ENCODE measurements at places on chromosomes 1 and 21.

DNA sequence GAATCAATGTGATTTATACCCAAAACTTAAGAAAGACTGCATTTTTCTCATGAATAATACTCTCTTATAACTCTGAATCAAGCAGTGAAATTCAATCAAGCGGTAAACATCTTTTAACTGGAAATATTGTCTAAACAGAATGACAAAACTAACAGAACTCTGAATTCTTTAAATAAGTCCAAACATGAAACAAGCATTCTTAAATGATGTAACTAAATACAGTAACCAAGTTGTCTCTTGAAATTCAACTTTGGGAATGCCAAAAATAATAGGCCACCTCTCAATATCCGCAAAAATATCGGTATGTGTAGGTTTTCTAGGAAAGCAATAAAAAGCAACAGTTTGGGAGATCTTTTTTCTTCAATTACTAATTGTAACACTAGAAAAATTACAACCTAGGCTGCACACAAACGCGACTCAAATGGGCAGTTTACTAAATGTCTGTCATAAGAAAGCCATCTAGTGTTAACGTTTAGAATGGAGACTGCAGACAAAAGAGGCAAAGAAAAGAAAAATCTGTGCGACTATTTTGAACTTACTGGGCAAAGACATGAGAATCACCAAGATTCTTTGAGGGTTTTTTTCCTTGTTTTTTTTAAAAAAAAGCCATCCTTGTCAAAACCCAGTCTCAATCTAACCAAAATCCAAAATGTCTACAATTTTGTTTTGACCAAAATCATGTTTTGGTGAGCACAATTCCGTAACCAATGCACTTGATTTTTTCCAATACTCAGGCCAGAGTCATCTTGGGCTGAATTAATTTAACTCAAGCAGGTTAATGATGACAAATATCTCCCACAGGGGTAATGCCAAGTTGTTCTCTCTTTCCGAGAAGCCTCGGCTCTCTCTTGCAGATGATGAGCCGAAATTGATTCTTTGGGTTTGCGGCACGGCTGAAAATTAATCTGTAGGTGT is 1.3 kb downstream of the SIPA1L2 start:
- DNase-seq, result no peak

GRCh38 chr1:204465546-204466415 is 28.8 kb downstream of the PIK3C2B start:
- DNase-seq, result no peak

- DNase-seq, result no peak
These were observed 2.2 kb downstream of the TMEM35B start for GRCh38 chr1:34982820-34983376.

GRCh38 chr1:9280015-9280860 is 12.5 kb upstream of the SPSB1 start:
- peak; percentile 46 for DNase-seq

DNA sequence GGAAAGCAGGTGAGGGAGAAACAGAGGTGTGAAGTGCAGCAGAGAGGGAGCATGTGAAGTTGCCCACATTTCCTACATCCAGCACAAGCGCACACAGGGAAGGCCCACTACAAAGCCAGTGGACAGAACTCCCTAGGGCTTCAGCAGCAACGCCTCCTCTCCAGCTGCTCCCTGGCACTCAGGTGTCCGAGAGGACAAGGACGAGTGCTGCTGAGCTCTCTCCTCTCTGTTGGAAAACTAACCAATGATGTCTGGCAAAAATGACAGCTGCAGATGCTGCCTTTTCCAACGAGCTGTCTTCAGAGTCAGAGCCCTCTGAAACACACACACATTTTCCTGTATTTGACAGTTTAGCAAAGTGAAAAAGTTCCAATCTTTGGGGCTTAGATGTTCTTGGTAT is 86.8 kb downstream of the HSF2BP start:
- no peak for DNase-seq

DNA sequence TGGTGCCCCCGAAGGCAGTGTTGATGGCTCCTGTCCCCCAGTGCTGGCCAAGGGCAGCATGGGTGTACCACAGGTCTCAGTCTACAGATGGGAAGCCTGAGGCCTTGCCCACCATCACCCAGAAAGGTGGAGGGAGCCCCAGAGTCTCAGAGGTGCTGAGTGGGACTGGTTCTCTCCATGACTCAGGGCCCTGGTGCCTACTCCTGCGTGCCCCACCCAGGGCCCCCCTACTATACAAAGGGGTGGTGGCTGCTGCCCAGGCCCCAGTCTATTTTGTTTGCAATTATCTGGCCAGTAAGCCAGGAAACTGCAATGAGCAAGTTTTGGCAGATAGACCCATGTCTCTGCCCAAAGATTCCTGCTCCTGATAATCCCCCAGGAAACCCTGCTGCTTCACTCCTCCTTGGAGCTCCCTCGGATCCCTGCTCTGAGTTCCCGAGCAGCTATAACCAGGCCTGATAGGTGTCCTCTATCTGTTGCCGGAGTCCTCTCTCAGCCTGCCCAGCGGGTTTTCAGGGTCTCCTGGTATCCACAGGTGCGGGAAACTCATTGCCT is 41.7 kb downstream of the EDN2 start:
- DNase-seq, result no peak

DNA sequence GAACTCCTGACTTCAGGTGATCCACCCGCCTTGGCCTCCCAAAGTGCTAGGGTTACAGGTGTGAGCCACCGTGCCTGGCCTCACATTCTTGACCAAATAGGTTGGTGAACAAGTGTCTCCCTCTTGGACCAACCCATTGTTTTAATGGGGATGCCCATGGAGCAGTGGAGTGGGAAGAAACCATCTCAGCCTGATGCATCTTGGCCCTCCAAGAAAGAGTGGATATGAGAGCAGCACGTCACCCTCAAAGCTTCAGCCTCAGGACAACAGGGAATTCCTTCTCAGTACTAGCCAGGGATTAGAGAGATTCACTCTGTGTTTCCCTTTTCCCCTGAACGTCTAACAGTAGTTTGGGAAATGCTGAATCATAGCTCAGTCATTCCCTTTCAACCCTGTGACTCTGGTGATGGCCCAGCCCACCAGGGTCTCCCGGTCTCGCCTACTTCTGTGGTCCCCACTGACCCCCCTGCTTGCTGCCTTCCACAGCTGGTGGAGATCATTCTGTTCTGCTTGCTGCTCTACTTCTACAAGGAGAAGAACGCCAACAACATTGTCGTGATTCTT is 37.4 kb downstream of the NIPAL3 start:
- no peak for DNase-seq

GRCh38 chr1:38539931-38540330 is 319.6 kb downstream of the RRAGC start:
- DNase-seq, result no peak

GRCh38 chr21:19490481-19490880 is 1086.9 kb upstream of the TMPRSS15 start:
- DNase-seq, result no peak

- DNase-seq, result no peak
These were observed 31.2 kb downstream of the ANGPTL3 start for GRCh38 chr1:62628506-62628905.

DNA sequence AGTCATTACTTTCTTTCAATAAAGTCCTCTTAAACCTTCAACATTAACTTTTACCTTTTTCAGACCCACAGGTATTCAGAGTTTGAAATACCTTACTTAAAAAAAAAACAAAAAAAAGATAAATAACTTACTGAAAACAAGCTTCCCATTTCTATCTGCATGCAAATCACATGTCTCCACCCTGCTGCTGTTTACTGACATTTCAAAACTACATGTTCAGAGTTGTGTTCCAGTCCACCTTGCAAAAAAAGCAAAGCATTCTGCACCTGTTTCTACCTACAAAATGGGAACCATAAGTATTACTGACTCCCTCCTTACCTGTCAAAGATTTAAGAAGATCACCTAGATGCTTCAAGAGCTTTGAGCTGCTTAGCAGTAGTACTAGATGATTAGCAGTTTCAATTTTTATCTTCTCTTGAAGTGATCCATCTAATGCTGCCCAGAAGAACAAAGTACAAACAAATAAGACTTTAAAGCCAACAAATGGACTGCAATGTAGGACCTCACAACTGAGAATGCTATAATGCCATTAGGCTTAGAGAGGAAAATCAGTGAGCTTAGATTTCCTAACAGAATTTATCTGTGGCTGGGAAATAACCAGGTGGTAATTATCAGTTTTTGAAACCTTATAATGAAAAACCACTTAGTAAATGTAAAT is 61.2 kb downstream of the ANKRD13C start:
- DNase-seq, result no peak

- DNase-seq, result no peak
These were observed 5.0 kb downstream of the PRELP start for GRCh38 chr1:203480525-203481084.

DNA sequence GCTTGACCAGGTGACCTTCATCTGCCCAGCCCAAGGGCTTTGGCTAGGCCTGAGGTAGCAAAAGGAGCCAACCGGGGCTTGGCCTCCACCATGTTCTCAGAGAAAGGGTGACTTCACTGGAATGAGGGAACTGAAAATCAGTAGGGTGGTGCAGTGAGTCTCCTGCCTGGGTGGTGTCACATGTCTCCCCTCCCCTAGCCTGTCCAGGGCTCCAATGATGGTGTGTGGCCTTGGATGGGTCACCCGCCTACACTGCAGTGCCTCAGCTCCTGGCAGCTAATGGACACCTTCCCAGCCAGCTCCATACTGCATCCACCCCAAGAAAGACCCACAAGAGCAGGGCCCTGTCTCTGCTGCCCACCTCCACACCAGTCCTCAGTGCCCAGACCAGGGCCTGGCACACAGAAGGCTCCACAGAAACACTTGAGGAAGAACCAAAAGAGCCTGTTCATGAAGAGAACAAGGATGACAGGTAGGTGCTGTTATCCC is 678.7 kb downstream of the MATN1 start:
- no peak for DNase-seq

GRCh38 chr1:69528376-69528775 is 39.3 kb upstream of the LRRC7 start:
- no peak for DNase-seq

- DNase-seq, result no peak
These were observed 239.4 kb downstream of the PLPP3 start for GRCh38 chr1:56339786-56340465.

GRCh38 chr1:62870148-62870547 is 86.2 kb downstream of the ATG4C start:
- no peak for DNase-seq

- DNase-seq, result no peak
These were observed 8.5 kb downstream of the INKA2 start for GRCh38 chr1:111730706-111731105.

DNA sequence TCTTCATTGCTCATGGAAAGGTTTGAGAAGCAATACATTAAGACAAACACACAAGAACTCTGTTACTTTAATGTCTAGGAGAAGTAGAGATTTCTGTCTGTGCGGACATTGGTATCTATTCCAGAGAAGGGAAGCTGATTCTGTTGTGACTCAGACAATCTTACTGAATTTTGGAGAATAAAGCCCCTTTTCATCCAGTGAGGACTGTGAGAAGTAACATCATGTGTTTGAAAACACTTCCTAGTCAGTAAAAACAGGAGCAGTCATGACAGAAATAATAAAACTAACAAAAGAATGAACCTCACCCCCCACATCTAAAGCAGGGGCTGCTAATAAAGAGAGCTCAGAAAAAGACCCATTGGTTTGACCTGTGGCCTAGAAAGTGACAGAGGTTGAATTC is 46.6 kb downstream of the NEK7 start:
- no peak for DNase-seq

DNA sequence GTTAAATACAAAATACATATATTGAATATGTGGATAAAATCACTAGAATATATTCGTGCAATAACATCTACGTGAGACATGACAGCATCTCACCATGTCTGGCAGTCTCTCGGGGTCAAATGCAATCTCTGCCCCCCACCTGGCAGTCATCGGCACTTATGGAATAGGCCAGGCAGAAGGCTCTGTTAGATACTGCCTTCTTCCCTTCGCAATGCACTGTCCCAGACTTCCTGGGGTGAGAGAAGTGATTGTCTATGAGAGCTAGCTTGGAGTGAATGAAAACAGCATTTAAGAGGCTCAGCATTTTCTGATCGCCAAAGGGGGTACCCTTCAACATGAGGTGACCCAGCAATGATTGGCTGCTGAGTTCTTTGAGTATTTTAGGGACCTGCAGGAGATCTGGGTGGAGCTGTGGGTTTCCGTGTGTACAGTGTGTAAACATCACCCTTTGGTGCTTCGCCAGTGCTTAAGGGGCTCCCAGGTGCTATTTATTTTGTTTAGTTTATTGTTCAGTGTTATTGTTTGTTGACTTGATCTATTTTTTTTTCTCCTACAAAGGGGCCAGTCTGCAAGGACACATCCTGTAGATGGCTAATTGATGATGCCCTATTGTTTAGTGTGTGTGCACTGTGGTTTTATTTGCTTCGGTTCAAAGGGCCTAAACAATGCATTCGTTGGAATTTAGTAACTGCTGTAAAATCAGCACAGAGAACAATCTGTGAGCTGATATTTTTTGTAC is 10.2 kb downstream of the ERG start:
- no peak for DNase-seq

DNA sequence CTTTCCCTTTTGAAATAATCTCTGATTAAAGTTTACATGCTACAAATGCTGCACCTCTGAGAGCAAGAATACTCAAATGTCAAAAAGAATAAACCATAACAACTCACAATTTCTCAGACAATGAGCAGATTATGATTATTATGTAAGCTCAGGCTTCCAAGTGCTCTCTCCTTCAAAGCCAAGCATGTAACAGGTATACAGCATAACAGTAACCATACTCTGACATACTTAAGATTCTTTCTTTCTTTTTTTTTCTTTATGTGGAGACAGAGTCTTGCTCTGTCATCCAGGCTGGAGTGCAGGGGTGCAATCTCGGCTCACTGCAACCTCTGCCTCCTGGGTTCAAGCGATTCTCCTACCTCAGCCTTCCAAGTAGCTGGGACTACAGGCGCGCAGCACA is 155.4 kb downstream of the EIF4G3 start:
- DNase-seq, result no peak

DNA sequence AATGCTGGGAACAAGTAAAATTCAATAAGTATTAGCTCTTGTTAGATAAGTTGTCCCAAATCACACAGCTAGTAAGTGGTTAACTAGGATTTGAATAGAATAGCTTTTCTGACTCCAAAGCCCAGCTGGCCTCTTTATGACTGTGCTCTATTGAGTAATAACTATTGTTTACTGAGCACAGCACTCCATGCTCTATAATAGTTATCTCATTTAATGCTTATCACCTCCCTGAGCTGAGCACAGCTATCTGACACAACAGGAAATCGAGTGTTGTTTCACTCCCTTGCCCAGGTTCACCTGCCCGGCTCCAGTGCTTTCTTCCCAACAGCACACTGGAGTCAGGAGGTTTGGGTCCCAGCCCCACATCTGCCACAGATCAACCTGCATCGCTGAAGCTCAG is 38.8 kb upstream of the STMN1 start:
- no peak for DNase-seq

GRCh38 chr1:108085628-108086027 is 114.5 kb downstream of the SLC25A24 start:
- DNase-seq, result no peak
